SW 1271 (cell line): ENCODE measurements at places on chromosomes 5 and 9.
A peak's percentile ranks its signal among the peaks of the same experiment; 100 is the strongest.

DNA sequence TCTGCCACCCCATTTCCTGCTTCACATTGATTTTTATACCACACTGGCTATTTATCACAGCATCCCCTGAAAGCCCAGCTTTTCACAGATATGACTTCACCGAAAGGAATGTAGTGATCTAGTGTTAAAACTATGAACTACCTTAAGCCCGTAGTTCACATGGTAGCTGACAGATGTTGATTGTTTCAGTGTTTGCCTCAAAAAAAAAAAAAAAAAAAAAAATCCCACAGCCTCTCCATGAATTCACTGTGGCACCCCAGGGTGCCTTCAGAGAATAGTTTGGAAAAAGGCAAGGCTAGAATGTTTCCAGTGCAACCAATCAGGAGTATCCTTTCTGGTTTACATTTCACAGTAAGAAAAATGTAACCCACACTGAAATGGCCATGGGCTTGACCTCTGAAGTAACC lies 37.1 kb downstream of the GLIS3 start:
- peak; percentile 20 for DNase-seq

DNA sequence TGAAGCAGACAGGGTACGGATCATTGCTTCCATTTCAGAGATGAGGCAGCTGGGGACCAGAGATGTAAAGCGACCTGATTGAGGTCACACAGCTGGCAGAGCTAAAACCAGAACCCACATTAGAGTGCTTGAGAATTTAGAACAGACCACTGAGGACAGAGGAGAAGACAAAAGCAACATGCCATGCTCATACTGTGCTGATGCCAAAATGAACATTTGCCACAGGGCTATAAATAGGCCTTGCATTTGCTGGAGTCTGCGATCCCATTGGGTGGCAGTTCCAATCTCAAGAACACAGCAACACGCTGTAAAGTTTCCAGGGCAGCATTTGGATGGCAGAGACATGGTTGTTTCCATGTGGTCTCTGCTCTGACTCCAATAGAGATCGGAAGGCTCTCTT lies 222.4 kb upstream of the TBC1D2 start:
- DNase-seq, result no peak

DNA sequence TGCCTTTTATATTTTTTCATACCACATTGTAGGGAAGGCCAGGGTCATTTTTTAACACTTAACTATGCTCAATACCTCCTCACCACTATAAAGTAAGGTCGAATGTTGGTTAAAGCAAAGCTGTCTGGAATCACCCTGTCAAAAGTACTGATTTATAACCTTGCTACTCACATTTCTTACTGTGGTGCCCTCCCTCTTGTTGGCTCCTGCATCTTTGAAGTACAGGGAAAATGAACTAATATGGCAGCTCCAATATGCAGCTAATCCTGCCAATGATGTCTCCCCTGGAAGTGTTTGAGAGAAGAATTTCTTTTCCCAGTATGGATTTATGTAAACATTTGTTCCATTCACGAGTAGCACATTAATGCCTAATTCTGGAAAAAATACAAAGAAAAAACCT lies 108.4 kb upstream of the RPS23 start:
- no peak for DNase-seq

- peak; percentile 37 for DNase-seq
These were observed 734 bp downstream of the KIF27 start for GRCh38 chr9:83920469-83920926.

GRCh38 chr5:123163225-123163876 lies 74.3 kb downstream of the PRDM6 start:
- DNase-seq, result no peak

- no peak for DNase-seq
These were observed 379 bp upstream of the CLK4 start for GRCh38 chr5:178627259-178627598.

DNA sequence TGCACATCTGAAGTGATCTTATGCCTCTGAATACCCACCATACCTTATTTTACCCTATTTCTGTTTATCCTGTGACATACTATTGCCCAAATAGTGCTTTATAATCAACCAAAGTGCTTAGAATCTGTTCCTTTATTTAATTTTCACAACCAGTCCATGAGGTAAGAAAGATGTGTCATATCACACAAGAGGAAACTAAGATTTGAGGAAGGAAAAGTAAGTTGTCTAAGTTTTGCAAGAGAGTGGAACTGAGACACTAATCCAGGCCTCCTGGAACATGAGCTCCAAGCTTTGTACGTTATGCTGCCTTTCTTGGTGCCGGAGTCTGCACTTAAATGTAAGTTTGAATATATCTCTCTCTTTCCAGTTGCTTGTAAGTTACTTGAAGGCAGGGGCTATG lies 17.2 kb downstream of the KDM3B start:
- DNase-seq, result no peak

- peak; percentile 65 for DNase-seq
These were observed 313.5 kb downstream of the PRDM9 start for GRCh38 chr5:23820765-23821471.

DNA sequence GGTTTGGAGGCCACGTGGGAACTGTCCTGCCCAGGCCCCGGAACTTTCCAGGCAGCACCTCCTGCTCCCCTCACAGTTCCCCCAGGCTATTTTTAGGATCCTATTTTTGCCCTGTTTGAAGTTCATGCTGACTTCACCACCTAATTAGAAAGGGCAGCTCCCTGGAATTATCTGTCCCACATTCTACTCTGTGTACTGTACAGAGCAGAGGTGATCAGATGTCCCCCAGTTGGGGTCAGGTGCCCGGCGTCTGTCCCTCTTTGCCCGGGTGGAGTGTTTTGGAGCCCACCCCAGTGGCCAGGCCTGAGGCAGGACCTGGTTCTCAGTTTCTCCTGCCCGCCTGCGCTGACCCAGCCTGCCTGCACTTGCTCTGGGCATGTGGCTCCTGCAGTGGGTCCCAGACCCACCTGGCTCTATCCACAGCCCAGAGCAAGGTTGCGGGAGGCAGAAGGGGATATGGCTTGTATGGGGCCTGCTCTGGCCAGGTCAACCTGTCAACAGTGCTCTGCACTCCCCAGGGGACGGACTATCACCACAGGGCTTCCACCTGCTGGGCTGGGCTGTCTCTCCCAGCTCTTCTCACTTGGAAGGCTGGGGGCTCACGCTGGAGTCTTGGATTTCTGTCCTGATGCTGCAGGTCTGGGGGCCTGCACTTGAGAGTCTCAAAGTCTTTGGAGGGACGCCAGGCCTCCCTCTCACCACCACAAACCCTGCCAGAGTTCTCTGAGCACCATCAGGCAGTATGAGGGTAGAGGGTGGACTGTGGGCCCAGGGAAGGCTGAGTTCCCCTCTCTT lies 268.3 kb downstream of the GADD45G start:
- DNase-seq, result no peak
